Adrenal gland (tissue), 19 donors: ENCODE measurements at places on chromosomes 2 and 18. TPM values are rescaled to one million over a fixed set of nuclear protein-coding genes. Genes with fewer than 3 reads are reported as not detected.

GRCh38 chr2:96626553-96626942, 11.6 kb downstream of the KANSL3 start:
- no peaks in the 10 kb centered on the region for H3K27me3 ChIP-seq
- H3K36me3 ChIP-seq, result no peaks in the 10 kb centered on the region
- peaks cover 10% of the 10 kb centered on the region for H3K4me1 ChIP-seq
- peak overlapping the region; percentile 21 for H3K27ac ChIP-seq

DNA sequence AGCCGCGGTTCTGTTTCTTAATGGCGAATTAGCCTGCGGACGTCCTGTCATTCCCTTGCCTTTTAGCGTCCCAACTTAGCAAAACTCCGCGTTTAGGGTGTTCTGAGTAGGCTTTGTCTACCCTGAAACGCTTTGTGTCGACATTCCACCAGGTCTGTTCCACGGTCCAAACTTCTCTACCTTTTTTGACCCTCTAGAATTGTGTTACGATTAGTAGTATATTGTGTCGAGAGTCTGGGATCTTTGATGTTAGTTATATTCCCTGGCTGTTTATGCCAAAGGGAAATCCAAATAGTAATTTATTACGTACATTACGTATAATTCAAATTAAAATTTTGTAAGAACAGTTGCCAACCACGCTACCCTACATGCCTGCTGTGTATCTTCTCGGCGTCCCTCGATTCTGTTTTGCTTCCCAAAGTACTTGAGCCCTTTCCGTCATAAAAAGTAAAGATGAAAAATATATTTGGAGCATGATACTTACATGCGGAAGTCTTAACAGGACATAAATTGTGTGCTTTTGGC, 495 bp upstream of the TTC32 start:
- DNase-seq, result no peak
- no peaks in the 10 kb centered on the region for H3K36me3 ChIP-seq
- H3K4me1 ChIP-seq, result peaks cover 40% of the 10 kb centered on the region
- H3K27ac ChIP-seq, result peak overlapping the region; percentile 94

GRCh38 chr2:15610430-15610952, 18.8 kb downstream of the DDX1 start:
- H3K27me3 ChIP-seq, result no peaks in the 10 kb centered on the region
- H3K4me3 ChIP-seq, result no peak overlapping the region

Gene NMUR1
- total RNA-seq, result 1.8 TPM

Gene CD8B2
- total RNA-seq, result not detected

Gene HOXD12
- not detected for total RNA-seq
